AG20443 (cell line): ENCODE measurements at places on chromosomes 2 and 18.

DNA sequence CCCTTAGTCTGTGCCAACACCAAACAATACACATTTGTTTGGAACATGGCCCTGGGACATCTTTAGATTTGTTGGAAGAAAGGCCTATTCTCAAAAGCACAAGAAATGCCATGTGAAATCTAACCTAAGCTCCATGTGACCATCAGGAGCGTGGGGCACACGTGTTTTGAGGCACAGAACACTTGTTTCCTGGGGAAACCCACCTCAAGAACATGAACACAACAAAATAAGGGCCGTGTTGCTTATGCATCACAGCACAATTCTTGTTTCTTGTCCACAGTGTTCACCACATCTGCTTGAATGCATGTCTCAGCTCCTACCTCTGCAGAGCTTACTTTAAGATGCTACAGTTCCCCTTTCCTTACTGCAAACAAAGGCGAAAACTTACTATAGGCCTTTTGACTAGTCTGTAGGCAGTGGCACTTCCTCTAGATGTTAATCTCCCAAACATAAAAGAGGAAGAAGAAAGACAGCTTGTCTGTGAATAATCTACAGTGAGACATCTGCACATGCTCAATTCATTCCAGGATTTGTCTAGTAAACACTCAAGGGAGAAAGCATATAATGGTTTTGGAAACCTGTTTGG is 165.0 kb downstream of the ANKRD44 start:
- DNase-seq = no peak

DNA sequence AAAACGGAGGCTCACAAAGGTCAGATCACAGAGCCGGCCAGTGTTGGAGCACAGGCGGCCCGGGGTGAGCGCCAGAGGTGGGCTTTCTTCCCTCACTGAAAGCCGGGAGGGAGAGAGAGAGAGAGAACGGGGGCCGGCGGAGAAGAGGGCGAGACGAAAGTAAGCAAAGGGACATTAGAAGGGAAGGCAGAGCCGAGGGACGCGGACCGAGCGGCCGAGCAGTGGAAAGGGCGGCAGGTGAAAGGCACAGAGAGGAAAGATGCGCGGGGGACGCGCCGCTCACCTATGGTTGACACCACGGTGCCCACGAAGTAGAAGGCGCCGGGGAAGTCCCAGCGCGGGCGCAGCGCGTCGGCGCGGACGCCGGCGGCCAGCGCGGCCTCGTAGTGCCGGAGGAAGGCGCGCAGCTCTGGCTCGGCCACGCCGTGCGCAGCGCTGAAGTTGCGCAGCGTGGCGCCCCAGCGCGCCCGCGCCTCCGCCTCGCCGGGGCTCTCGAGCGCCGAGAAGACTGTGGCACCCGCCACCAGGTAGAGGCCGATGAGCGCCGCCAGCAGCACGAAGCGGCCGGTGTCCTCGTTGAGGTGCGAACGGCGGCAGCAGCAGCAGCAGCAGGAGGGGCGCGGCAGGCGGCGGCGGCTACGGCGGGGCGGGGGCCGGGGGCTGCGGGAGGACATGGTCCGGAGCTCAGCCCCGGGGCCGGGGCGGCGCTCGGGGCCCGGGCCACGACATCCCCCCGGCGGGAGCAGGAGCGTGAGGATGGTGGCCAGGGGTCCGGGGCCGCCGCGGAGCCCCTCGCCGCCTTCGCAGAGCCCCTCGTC is 166.9 kb downstream of the MSH2 start:
- DNase-seq = peak; percentile 62

GRCh38 chr2:225274751-225275150 is 124.8 kb upstream of the NYAP2 start:
- no peak for DNase-seq

DNA sequence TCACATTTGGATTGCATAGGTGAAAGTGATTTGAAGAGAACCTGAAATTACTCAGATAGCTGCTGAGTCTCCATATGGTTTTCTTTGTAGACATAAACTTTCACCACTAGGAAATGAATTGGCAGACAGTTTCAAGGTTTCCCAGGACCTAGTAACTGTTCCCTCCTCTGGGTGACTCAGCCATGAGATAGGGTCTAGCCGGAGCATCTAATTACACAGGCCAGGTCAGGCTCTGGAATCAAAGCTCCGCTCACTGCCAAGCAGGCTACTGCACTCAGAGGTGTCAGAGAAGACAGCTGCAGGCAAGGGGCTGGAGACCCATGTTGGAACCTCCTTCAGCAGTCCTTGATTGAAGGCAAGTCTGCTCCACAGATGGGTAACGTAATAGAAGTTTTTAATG is 429.2 kb downstream of the TNS1 start:
- DNase-seq = peak; percentile 43

- DNase-seq = no peak
Measured at GRCh38 chr2:63545023-63545422, 43.3 kb downstream of the WDPCP start.

DNA sequence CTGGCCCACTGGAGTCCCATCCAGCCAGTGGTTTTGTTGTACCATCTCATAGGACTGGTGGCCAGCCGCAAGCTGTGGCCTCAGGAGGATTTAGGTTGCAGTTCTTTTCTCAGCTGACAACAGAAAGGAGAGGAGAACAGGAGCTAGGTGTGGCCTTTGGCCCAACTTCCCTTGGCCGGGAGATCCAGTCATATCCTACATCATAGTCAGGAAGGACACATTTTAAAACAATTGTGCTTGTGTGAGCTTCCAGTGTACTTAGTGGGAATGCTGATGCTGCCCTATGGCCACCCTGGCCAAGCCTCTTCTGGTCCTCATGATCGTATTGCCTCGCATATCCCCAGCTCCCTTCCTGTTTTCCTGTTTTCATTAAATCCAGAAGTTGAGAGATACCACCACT is 98.1 kb downstream of the WDSUB1 start:
- no peak for DNase-seq

DNA sequence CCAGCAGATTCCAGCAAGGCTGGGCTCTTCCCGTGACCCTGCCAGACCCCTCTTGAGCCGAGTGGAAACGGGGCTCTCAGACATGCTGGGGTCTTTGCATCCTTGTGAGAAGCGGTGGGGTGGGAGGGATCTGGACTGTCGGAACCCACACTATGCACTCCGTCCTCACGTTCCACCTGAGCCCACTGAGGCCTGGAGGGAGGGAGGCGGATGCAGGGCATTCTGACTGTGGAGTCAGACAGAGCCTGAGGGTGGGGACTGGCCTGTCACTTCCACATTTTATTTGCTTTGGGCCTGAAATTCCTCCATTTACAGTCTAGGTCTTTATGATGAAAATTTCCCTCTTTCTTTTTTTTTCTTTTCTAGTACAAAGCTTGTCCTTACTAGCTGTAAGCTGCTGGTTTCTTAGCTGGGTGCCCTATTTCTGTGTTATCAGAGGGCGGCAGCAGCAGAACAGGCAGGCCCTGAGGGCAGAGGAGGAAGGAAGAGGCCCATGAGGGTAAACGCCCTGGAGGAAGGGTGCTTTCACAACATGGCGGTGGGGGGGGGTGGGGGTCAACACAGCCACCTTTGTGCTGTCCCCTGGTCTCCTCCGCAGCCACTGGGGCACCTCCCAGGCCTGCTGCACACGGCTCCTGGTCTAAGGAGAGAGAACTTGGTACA is 373.5 kb upstream of the MYT1L start:
- no peak for DNase-seq

DNA sequence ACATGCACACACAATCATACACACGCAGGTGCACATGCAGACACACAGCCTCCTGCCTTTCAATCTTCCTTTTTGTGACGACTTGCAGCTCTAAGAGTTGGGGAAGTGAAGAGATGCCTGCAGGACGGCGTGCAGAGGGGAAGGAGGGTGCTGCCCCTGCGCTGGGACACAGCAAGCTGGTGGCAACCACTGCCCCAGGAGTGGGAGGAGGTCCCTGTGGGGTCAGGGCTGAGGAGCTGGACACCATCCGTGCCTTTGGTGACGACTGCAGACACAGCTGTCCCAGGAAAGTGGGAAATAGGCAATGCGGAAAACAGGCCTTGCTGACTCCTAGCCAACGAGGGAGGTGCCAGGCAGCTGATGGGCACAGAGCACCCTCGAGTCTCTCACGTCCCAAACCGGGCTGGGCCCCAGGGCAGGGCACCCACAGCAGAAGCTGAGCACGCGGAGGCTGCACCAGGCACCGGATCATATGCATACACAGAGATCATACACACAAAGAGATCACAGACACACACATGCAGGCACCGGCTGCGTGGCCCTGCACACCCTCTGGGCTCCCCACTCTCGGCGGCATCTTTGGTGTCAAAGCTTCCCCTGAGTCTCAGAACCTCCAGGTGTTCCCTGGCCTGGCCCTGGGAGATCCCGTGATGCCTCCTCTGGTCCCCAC is 146.1 kb downstream of the PXDN start:
- no peak for DNase-seq

DNA sequence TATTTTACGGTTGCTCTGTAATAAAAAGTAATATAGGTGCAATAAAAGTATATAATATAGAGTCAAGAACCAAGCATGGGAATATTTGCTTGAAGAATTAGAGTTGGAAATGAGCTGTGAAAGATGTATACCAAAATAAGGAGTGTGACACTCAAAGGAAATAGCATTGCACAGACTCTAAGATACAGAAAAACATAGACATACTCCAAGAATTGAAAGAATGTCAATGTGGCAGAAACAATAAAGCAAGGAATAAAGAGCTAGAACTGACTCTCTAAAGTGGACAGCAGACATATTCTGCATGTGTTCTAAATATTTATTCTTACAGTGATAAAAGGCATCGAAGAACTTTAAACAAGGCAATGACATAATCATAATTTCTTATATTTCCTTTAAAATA is 561.1 kb upstream of the SETBP1 start:
- no peak for DNase-seq

- no peak for DNase-seq
Measured at GRCh38 chr2:156590085-156590739, 154.0 kb downstream of the GPD2 start.

- peak; percentile 86 for DNase-seq
Measured at GRCh38 chr2:174697255-174697654, 67.0 kb downstream of the CHRNA1 start.
